ENCODE measurements at places on chromosomes 13 and 19.
A peak's percentile ranks its signal among the peaks of the same experiment; 100 is the strongest.

GRCh38 chr19:31518216-31519020 lies 169.2 kb upstream of the TSHZ3 start:
- DNase-seq, result peak; percentile 57

- peak; percentile 79 for DNase-seq
Measured at GRCh38 chr19:2032296-2032941, 16.9 kb upstream of the BTBD2 start.

- DNase-seq, result peak; percentile 99
Measured at GRCh38 chr19:13880059-13881043, 3.4 kb downstream of the NANOS3 start.

- no peak for DNase-seq
Measured at GRCh38 chr13:108984251-108984920, 355.0 kb downstream of the MYO16 start.

GRCh38 chr19:49890349-49891311 lies 6.1 kb downstream of the IL4I1 start:
- peak; percentile 93 for DNase-seq

- DNase-seq, result no peak
Measured at GRCh38 chr13:43573361-43573740, 213.4 kb downstream of the ENOX1 start.

DNA sequence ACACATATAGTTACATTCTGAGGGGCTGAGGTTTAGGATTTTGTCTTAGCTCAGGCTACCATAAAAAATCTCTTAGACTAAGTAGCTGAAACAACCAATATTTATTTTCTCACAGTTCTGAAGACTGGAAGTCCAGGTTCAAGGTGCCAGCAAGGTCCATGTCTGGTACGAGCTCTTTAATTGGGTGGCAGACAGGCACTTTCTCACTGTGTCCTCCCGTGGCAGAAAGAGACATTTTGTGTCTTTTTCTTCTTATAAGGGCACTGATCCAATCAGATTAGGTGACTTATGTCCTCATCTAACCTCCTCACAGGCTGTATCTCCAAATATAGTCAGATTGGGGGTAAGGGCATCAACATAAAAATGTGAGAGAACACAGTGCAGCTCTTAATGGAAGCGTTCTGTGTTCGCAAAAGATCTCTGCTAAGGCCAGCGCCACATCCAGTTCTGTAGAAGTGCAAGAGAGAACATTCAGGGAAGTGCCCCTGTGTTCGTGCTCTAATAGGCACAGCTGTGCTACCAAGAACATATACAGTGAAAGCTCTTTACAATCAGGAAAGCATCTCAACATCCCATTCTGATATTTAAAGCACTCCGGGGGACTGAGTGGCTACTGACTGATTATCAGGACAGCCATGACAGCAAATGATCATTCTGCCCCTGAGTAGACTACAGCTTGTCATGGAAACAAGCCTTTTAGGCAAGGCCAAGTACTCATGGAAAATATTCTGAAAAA lies 819.2 kb downstream of the LIG4 start:
- no peak for DNase-seq

DNA sequence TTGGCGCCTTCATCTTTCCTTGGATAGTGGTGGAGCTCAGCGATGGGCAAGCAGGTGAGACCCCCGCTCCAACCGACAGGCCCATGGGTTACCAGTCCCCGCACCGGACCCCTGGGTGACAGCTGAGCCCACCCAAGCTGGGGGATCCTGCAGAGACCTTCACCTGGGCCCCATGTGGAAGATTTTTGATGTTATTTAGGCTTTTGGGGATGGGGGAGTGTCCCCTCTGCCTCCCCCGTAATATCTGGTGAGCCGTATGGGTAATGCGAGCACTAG lies 4.9 kb upstream of the LILRA5 start:
- DNase-seq, result no peak

GRCh38 chr19:53898636-53899341 lies 10.3 kb upstream of the CACNG7 start:
- peak; percentile 100 for DNase-seq

GRCh38 chr19:21908066-21908465 lies 72.1 kb upstream of the ZNF43 start:
- no peak for DNase-seq

- no peak for DNase-seq
Measured at GRCh38 chr13:70814684-70815083, 706.4 kb upstream of the KLHL1 start.

- DNase-seq, result no peak
Measured at GRCh38 chr19:33545217-33545981, 23.8 kb upstream of the PEPD start.

DNA sequence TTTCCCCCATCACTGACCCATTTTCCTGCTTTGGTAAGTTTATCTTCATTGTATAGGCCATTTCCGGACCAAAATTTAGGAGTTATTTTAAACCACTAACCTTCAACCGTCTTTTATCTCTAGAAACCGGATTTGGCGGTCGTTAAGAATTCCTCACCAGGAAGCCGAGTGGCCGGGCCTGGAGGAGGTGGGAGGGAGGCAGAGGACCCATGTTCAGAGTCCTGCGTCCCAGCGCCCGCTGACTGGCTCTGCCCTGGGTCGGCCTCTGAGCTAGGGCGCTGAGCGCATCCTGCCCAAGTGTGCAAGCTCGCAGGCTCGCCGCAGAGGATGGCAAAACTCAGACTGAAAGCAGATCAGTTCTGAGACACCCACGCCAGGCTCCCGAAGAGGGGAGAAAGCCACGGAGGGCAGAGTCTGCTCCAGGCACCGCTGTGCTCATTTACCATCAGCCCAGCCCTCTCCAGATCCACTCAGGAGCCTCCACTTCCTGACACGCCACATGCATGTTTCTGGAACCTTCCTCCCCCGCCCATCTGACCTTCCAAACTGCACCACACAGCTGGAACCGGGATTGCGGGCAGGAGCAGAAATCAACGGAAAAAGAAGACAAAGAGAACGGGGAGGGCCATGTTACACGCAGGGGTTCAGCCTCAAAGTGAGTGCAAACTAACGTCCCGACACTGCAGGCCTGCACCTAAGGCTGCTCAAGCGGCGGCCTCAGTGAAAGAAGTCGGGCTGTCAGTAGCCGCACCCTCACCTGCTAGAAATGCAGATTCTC lies 8.3 kb downstream of the COL4A1 start:
- peak; percentile 76 for DNase-seq

GRCh38 chr19:48481846-48482639 lies 12.9 kb downstream of the CYTH2 start:
- DNase-seq, result peak; percentile 34

- DNase-seq, result peak; percentile 26
Measured at GRCh38 chr13:22960827-22961226, 220.0 kb upstream of the SGCG start.

- DNase-seq, result no peak
Measured at GRCh38 chr13:76677043-76677442, 209.2 kb downstream of the KCTD12 start.

DNA sequence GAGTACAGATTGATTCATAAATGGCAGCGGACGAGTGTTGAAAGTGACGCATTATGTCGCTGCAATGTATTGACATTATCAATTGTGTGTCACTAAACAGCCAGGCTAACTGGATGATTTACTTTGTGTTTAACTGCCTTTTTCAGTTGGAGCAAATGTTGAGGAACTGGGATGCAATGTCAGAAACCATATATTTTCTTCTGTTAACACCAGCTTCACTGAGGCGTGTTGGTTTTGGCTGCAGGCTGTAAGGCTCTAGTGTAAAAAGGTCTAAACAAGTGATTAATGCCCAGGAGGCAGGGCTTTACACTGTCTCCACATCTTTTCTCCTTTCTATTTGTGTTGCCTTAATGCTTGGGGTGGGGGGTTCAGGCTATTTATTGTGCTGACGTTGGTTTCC lies 80.1 kb downstream of the GGACT start:
- DNase-seq, result no peak
